ENCODE measurements at places on chromosomes 3 and 15.

GRCh38 chr3:124263168-124263567 lies 271.2 kb upstream of the ROPN1 start:
- no peak for DNase-seq

GRCh38 chr3:129195731-129196256 lies 12.1 kb upstream of the CNBP start:
- DNase-seq, result no peak

DNA sequence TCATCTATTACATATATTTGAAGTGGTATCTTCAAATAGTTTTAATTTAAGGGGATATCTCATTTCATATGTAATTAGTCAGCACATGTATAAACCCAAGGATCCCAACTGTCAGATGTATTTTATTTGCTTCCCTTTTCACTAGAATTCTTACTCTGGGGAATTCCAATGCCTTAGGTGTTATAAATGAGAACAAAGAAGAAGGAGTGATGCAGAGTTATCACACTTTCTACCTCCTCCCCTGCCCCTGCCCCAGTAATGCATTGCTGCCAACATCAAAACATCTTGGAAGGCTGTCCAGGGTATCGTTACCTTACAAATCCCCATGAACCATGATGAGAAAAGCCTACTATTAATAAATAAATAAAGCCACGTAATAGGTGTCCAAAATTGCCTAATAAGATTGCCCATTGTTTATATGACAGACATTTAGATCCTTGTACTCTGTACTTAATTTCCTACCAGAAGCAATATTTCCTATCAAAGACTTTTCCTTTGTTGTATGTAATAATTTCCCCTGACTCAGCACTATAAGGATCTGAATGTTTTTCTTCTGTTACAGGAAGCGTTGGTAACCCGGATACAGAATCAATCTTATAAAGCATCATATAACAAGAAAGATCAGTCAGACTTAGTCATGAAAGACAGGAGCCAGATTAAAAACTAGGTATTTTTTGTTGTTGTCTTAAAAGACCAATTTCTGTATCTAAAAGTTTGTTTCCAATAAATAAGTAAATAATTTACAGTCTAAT lies 38.8 kb downstream of the CBLB start:
- DNase-seq, result no peak

DNA sequence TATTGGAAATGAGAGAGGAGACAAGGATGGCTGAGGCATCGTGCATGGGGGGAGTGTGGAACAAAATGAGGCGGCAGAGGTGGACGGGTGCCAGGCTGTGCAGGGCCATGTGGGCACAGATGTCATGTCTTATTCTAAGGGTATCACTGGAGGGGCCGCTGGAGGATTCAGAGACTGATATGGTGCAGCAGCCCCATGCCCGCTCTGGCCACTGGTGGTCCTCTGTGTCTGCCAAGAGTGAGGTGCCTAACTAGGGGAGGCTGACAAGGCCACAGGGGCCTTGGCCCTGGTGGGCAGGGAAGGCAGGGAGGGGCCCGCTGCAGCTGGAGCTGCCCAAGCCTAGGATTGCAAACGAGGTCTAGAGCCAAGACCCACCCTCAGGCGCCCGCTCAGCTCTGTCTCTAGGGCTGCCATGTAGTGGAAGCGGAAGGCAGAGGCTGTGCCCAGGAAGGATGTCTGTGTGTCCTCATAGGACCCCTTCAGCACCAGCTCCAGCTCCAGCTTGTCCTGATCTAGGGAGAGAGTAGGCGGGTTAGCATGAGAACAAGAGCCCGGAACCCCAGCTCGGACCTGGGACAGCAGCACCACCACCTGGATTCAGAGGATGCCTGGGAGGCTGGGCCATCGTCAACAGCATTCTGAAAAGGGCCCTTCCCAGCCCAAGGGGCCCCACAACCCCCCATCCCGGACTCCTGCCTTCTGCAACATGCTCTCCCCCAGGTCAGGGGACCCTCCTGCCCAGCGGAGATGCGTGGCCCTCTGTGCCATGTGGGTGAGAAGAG lies 11.3 kb downstream of the PLA2G4D start:
- no peak for DNase-seq

Data from NCI-H146 (cell line).